Nucleus accumbens (tissue), 56 donors: ENCODE measurements at places on chromosomes 7 and 10.
A peak's percentile ranks its signal among the peaks of the same experiment; 100 is the strongest.

- DNase-seq: no peak
These were observed 56.2 kb downstream of the LRRTM3 start for GRCh38 chr10:66982053-66982420.

DNA sequence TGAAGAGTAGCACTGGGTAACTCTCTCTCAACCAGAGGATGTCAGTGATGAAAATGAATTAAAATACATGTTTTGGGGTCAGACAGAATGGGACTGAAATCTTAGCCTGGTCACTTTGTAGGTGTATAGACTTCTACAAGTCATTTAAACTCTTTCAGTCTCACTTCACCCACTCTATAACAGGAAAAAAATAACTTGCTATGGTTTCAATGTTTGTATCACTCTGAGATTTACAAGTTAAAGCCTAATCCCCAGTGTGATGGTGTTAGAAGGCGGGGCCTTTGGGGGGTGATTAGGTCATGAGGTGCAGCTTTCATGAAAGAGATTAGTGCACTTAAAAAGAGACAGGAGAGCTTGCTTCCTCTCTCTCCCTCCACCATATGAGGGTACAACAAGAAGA is 134.8 kb downstream of the INHBA start:
- no peak for DNase-seq

GRCh38 chr7:815284-816216 is 16.7 kb upstream of the SUN1 start:
- DNase-seq: no peak

DNA sequence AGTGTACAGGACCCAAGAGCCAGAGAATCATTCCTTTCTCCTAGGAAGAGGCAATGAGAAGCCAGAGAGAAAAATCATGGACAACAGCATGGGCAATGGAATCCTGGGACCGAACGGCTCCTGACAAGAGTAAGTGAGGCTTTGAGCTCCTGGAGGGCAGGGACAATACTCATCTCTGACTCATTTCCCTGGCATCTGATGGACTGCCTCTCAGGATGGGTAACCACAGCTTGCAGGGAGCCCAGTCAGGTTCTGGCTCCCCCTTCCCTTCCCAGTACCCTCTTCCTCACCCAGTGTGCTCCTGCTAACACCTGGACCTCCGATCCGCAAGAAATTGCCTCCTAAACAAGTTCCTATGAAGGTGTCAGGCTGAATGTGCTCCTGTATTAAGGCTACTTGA is 51.2 kb upstream of the SORCS3 start:
- no peak for DNase-seq

- DNase-seq: no peak
These were observed 38.8 kb downstream of the TMEM270 start for GRCh38 chr7:73899731-73900142.

DNA sequence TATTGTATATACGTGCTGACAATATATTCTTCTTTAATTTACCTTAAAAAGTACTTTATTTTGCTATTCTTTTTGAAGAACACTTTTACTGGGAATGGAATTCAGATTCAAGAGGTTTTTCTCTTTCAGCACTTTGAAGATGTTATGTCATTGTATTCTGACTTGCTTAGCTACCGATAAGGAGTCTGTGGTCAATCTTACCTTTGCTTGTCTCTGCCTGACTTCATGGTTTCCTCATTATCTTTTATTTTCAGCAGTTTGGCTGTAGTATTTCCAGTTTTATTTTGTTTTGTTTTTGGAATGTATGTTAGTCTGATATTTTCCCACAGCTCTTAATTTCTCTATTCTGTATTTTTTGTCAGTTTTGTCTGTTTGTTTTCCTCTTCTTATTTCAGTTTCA is 187.9 kb upstream of the SMIM30 start:
- DNase-seq: no peak

- no peak for DNase-seq
These were observed 1.8 kb upstream of the DLX6 start for GRCh38 chr7:97003262-97004246.

GRCh38 chr7:32658034-32658433 is 162.7 kb downstream of the AVL9 start:
- DNase-seq: no peak

GRCh38 chr7:105743351-105744090 is 132.9 kb downstream of the ATXN7L1 start:
- DNase-seq: no peak

- DNase-seq: no peak
These were observed 189.9 kb downstream of the TFEC start for GRCh38 chr7:115840702-115841101.

DNA sequence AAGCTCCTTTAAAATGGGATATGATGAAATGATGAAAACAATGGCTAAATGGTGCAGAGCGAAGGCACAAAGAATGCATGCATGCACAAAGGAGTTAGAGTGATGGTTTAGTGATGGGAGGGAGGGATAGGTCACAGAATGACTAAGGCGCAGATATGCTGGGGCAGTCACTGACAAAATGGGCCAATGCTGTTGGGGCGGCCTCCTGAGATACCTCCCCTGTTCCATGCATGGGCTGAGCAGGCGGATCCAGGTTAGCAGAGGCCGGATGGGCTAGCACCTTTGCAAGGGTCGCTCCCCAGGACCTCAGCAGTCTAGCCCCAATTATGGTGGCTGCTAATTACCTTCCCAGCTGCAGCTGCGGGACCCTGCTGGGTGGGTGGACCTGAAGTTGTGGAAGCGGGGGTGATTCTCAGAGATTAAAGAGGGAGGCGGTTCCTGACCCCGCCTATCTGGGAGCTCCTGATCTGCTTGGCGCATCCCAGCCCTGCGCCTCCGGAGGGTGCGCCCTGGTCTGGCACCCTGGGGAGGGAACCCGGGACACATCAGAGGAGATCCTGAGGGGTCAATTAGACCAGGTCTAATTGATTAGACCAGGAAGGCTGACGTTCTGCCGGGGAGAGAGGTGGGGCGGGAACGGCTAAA is 175.0 kb downstream of the CYP26A1 start:
- DNase-seq: no peak

- DNase-seq: no peak
These were observed 990.3 kb upstream of the ZNF722 start for GRCh38 chr7:63008366-63008765.

DNA sequence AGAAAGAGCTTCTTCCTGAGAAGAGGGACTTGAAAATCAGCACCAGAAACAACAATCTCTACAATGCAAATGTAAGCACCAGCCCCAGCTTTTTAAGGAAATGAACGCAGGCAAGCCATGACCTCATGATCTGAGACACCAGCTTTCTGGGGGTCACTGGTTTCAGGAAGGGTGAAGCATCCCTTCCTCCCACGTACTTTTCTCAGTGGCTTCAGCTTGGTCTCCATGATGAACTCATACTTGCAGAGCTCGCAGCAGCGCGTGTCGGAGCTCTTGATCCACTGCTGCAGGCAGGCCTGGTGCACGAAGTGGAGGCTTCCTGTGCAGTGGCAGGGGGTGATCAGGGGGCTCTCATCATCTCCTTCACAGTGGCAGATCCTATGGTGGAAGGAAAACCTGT is 87.0 kb downstream of the ALOX5 start:
- DNase-seq: no peak

- DNase-seq: no peak
These were observed 86.7 kb upstream of the TMEM168 start for GRCh38 chr7:112876877-112877276.

DNA sequence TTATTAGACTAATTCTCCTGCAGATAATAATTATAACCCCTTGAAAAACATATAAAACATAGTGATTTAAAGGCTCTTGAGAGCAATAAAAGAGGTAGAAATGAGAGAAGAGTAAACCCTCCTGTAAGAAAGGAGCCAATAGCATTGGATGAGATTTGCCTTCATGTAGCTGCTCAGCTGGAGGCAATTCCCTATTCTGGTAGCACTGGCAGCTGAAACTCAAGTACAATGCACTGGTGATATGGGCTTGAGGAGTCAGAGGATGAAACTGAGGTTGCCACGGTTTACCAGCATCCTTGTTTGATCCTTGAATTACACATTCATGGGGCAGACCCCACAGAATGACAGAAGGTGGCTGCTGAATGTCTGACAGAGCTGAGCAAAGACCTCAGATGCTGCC is 76.4 kb downstream of the CTTNBP2 start:
- DNase-seq: no peak

- DNase-seq: no peak
These were observed 21.0 kb upstream of the TSPAN33 start for GRCh38 chr7:129123510-129123857.

- DNase-seq: no peak
These were observed 90.0 kb downstream of the PFKFB3 start for GRCh38 chr10:6292741-6293151.

DNA sequence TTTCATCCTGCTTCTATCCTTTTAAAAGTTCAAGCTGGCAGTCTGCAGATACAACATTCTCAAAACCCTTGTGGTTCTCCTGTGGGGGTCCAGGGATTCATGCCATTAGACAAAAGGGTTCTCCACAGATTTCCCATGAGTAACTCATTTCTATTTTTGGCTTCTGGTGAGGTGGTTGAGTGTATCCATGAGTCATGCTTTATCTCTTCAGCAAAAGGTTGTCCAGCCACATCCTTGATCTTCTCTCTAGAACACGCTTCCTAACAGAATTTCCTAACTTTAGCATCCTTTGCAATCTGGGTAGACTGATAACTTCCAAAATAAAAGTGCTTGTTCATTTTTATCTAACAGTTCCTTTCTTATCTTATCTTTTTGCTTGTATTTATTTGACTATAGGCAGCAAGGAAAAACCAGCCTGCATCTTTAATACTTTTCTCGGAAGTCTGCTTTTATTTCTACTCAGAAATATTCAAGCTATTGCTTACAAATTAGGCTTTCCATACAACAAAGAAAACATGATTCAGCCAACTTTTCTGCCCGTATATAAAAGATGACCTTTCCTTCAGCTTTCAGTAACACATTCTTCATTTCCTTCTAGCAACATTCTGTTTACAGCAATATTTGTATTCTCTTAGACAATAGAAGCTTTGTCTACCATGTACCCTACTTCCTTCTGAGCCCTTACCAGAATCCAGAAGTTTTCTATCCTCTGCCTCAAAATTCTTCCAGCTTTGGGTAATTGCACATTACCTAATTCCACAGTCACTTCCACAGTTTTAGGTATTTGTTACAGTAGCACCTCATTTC is 79.3 kb upstream of the IL6 start:
- DNase-seq: no peak

DNA sequence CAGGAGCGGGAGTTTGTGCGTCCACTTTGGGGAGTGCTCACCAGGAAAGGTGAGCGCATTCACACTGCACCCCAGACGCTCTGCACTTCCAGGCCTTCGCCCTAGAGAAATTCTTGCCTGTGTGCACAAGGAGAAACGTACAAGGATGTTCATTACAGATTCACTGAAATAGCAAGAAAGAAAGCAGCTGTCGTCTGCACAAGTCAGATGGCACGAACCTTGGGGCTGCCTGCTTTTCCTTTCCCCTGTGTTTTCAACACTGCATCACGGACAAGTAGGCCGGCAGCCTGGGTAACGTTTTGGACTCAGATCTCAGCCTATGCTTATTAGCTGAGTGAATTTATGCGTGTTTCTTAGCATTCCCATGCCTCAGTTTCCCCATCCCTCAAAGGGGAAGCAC is 546.8 kb upstream of the FOXK1 start:
- DNase-seq: no peak

GRCh38 chr10:52136921-52137320 is 177.2 kb upstream of the DKK1 start:
- no peak for DNase-seq

DNA sequence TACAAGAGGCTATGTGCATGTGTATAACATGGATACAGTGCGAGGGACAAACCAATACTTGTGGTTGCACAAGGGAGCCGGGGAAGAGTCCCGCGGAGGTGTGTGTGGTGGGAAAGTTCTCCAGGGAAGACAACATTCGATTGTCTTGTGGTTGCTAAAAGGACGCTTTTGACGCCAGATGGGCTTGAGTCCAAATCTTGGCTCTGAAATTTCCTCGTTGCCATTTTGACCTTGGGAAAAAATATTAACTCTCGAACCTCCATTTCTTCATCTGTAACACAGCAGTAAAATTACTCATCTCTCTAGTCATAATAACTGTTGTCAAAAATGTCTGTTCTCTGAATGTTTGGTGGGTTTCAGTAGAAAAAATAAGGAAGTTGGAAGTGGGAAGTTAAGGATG is 16.5 kb downstream of the PLXDC2 start:
- DNase-seq: no peak

- no peak for DNase-seq
These were observed 60.9 kb downstream of the MYOF start for GRCh38 chr10:93420944-93421825.

DNA sequence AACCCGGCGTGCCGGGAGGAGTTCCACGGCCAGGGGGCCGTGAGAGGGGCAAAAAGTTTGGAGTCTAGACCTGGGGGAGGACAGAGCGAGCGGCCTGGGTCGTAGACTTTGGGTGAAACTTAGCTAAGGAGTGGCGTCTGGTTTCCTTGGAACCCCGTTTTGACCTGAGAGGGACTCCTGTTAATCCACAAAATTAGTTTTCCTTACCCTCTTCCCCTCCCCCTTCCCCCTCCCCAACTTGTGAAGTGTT is 574 bp downstream of the MARCHF5 start:
- DNase-seq: no peak

GRCh38 chr10:133439517-133440461 is 14.0 kb upstream of the SCART1 start:
- DNase-seq: no peak

DNA sequence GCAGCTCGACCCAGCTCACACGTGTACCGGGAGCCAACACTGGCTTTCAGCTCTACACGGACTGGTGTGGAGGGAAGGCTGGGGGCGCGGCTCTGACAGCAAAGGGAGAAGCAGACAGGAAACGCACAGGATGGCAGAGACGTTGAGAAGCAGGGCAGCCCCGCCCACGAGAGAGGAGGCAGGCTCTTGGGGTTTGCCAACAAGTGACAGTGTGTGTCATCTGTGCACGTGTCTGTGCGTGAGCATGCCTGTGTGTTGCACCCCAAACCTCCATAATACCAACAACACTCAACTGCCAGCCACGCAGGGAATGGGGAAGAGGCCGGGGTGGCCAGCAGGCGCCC is 64.4 kb upstream of the PDGFA start:
- DNase-seq: peak; percentile 52

DNA sequence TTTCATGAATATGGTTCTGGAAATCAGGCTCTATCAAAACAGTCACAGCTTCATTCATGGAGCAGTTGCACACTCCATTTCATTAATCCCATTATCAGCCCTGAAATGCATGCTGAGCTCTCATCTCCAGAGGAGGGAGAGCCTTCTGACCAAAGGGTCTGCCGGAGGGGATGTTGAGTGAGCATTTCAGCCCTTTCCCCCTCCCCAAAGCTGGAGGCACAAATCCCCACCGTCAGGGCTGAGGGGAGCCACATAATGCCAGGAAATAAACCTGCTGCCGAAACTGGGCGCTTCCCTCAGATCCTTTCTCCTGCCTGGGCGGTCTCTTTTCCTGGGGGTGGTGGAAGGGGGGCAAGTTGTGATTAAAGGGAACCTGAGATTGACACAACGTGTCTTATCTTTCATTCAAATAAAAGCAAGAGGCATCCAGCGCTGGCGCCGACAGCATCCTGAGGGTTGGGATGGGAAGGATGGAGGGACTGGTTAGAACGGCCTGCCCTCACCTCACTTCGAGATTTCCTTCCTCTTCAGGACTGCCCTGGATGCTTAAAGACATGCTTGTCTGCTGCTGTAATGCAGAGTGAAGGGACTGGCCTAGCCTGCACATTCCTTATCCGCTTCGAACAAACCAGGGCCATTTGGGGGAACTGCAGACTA is 71.6 kb downstream of the TLL2 start:
- no peak for DNase-seq

- DNase-seq: no peak
These were observed 530.9 kb upstream of the AUTS2 start for GRCh38 chr7:69067397-69067796.
